ENCODE measurements at places on chromosomes 12 and 14. TPM values are rescaled to one million over a fixed set of nuclear protein-coding genes. Genes with fewer than 3 reads are reported as not detected.

DNA sequence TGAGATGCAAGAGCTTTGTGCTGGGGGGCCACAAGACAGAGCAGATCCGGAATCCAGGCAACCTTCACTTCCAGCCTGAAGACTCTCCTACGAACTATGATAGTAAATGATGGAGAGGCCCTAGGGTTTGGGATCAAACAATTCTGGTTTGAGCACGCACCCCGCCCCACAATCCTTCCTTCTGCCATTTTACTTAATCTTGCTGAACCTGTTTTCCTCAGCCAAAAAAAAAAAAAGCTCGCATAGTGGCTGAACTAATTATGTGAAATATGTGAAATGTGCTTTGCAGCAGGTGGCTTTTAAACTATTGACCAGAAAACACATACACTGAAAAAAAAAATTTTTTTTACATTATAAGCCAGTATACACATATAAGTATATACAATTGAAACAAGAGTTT is 667 bp upstream of the ITFG2 start:
- no peak for DNase-seq

GRCh38 chr12:53179687-53180219 is 769 bp upstream of the ZNF740 start:
- DNase-seq, result no peak

DNA sequence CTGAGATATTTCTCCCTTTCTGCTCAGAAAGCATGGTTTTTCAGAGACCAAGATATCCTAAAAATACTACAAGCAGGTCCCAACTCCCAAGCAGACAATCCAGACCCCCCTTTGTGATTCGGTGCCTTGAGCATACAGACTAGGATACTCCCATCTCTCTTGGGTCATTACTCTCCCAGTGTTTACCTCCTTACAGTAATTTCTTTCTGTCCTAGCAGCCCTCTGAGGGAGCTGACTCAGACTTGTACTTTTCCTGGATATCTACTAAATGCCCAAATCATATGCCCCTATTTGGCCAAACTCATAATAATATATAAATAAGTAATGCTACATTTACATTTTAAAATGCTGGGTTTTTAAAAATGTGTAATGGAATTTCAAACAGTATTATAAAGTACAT is 355.6 kb downstream of the LRIG3 start:
- DNase-seq, result no peak

DNA sequence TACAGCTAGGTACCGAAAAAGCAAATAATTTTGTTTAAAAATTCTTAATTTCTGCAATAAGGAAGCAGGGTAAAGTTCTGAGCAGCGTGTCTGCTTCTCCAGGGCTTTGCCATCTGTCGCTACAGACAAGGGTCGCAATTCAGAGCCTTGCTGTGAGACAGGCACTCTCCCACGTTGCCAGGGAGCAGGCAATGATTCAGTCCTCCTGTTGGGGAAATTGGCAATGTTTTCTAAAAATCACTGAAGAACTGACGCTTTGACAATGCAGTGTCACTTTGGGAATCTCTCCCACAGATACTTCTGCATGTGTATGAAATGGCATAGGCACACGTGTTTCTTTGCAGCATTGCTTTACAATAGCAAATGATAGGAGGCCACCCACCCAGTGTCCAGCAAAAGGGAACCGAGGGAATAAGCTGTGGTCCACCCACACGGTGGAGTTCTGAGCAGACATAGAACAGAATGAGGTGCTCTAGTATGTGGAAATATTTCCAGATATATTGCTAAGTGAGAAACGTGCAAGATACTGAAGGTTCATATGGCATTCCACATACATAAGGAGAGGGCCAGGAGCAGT is 16.0 kb upstream of the HIP1R start:
- DNase-seq, result no peak

STAB2 gene
- not detected for total RNA-seq

HOXC12 gene
- 6.1 TPM for total RNA-seq

PDZRN4 gene
- total RNA-seq, result not detected

Measured in A673 (cell line).